ENCODE measurements at places on chromosomes 5 and 9.

- DNase-seq = no peak
Observed at GRCh38 chr9:82599336-82599949, 463.5 kb downstream of the RASEF start.

DNA sequence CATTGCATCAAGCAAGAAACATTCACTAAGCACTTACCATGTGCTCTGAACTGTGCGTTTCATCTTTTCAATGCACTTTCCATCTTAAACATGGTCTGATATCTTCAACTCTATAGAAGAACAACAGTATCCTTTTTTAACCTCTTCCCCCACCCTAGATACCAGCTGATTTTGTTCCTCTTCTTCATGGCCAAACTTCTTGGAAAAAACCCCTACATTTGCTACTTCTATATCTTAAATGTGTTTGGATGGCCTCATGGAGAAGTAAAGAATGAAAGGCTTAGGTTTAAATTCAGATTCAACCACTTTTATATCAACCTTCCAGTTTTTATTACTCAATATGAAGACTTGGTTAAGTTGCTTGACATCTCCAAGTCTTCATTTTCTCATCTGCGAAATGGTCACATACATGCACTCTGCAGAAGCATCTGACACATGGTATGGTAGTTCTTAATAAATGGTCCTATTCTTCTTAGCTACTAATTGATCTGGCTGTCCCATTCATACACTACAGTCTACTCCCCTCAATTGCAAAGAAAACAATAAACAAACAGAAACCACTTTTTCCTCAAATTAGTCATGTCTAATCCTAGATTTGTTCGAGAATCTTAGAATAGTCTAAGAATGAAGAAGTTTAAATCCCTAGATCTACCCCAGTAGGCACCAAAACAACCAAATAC is 59.4 kb downstream of the FYB1 start:
- DNase-seq = no peak

GRCh38 chr9:94714494-94714893 is 12.0 kb upstream of the AOPEP start:
- no peak for DNase-seq

- DNase-seq = no peak
Observed at GRCh38 chr9:135247227-135247930, 159.9 kb downstream of the OLFM1 start.

DNA sequence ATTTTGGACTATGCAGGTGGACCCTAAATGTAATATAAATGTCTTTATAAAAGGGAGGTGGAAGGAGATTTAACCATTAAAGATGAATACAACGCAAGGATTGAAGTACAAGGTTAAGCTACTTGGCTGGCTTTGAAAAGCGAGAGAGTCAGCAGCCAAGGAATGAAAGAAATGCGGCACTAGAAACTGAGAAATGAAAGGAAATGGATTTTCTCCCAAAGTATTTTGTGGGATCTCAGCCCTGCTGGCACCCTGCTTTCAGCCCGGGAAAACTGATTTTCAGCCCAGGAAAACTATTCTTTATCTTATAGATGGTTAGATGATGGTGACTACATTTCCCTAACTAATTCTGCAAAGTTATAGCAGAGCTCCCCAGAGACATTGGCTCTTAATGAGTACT is 1349.6 kb upstream of the C9orf72 start:
- DNase-seq = no peak

All from GM12864 (cell line).